ENCODE measurements at places on chromosomes 13 and 19.

- no peak for DNase-seq
These were observed 208.4 kb downstream of the RFC3 start for GRCh38 chr13:34026308-34026707.

DNA sequence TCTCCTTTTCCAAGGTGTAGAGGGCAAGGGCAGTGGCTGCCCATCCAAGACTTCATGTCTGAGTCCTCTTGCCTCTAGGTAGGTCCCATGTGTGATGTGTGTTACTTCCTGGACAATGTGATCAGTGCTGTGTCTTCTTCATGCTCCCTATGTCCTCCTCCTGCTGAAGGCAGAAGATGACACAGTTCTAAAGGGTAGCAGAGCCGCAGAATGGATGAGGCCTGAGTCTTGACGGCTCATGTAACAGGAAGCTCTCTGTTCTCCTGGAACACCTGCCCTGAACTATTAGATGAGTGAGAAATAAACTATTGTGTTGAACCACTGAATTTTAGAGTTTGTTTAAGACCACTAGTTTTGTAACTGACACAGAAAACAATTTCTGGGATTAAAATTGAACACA, 165.9 kb downstream of the NDFIP2 start:
- no peak for DNase-seq

DNA sequence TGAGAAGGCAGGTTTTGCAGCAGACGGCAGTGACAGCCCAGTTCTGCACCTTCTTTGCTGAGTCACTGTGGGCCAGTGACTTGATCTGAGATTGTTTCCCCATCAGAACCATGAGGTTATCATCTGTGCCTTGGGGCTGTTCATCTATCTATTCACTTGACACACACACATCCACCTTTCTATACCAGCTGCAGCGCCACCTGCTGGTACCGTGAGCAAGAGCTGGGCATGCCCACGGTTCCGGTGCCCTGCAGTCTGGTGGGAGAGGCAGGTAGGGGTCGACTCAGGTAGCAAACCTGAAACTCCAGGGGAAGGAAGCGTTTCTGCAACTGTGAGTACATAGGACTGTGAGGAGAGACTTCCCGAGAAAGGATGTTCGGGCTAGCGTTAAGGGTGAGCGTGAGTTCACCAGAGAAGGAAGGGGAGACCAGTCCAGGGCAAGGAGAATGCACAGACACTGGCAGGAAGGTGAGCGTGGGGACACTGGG, 7.5 kb upstream of the LIN7B start:
- peak; percentile 69 for DNase-seq

GRCh38 chr13:40987606-40988280, 31.4 kb downstream of the ELF1 start:
- DNase-seq: no peak

GRCh38 chr13:97030705-97031452, 36.6 kb upstream of the OXGR1 start:
- peak; percentile 59 for DNase-seq

DNA sequence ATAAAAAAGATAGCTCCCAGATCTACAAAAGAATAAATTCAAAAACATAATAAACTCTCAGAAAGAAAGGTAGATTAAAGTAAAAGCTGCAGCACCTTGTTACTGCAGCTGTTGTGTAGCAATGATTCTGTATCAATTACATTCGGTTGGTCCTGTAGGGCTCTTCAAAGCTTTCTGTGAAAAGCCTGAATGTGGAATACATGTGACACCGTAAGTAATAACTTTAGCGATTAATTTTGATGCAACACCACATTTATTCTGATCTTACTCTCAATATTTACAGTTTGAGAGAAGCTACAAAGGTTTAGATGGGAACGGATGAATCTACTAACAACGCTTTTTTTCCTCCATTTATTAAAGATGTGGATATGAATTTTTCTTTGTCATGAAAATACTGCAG, 279.2 kb downstream of the DACH1 start:
- DNase-seq: no peak

- DNase-seq: no peak
These were observed 270.9 kb downstream of the SLC7A1 start for GRCh38 chr13:29324601-29325000.

Data from astrocyte of the hippocampus (primary cell).